ENCODE measurements at places on chromosomes 4 and X. TPM values are rescaled to one million over a fixed set of nuclear protein-coding genes. Genes with fewer than 3 reads are reported as not detected.

GRCh38 chrX:137562096-137562495, 3.8 kb upstream of the ZIC3 start:
- DNase-seq: no peak

The ENPEP gene
- polyA plus RNA-seq: 222 TPM

DNA sequence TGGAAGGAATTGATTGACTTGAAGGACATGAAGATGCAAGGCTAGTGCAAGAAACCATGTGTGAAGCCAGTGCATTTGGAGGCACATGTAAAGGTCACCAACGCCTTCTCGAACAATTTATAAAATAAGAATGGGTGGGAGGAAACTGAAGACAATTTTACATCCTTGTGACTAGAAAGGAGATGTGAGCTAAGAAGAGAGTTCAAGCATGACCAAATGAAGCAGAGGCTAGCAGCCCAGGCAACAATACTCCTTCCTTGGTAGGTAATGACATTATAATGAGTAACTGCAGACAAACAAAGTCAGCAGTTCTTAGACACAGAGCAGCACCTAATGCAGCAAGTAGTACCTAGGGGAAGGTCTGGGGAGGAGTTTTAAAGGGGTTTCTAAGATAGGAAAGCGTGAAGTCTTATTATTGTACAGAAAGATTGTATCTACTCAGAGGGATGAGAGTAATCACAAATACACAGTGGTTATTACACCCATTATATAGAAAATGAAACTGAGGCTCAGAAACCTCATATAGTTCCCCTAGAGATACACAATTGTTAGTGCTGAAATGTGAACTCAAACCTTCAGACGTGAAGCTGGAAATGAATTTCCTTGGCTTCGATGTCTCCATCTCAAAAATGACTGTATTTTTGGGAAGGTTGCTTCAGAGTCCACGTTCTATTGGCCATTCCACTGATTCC, 56.1 kb downstream of the ATXN3L start:
- DNase-seq: no peak

DNA sequence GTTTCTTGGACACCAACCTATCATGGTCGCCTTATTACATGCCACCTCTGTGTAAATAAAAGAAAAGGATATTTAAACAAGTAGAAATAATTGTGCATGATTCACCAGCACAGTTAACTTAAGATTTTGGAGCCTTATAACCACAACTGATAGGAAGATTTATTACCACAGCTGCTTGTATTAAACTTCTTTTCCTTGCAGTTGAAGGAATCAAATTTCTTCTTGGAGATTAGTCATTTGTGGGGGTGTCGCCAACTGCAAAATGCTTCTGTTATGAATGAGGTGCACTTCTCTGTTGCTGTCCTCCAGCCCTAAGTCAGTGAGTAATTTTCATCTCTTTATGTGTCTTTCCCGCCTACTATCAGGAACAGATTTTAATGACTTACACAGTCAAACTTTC, 73.3 kb downstream of the OR13H1 start:
- DNase-seq: no peak

GRCh38 chr4:156889616-156890594, 81.7 kb downstream of the PDGFC start:
- no peak for DNase-seq

- DNase-seq: no peak
Observed at GRCh38 chrX:107747596-107748161, 27.9 kb downstream of the TSC22D3 start.

All from left kidney (tissue), 8 donors.